ENCODE measurements at places on chromosomes 3 and 15.
A peak's percentile ranks its signal among the peaks of the same experiment; 100 is the strongest.

DNA sequence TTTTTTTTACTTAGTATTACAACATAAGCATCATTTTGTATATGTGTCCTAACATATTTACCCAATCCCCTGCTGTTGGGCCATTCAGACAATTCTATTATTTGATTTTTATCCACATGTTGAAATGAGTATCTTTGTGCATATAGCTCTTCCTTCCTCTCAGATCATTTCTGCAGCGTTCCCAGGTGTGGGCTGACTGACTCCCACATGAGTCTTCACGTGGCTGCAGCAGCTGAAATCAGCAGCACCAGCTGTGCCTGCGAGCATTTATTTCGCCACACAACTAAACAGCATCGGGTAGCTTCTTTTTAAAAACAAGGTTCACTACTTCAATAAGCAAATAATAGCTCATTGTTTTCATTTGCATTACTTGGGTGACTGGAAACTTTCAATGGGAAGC lies 44.5 kb upstream of the PDE8A start:
- no peak for DNase-seq

DNA sequence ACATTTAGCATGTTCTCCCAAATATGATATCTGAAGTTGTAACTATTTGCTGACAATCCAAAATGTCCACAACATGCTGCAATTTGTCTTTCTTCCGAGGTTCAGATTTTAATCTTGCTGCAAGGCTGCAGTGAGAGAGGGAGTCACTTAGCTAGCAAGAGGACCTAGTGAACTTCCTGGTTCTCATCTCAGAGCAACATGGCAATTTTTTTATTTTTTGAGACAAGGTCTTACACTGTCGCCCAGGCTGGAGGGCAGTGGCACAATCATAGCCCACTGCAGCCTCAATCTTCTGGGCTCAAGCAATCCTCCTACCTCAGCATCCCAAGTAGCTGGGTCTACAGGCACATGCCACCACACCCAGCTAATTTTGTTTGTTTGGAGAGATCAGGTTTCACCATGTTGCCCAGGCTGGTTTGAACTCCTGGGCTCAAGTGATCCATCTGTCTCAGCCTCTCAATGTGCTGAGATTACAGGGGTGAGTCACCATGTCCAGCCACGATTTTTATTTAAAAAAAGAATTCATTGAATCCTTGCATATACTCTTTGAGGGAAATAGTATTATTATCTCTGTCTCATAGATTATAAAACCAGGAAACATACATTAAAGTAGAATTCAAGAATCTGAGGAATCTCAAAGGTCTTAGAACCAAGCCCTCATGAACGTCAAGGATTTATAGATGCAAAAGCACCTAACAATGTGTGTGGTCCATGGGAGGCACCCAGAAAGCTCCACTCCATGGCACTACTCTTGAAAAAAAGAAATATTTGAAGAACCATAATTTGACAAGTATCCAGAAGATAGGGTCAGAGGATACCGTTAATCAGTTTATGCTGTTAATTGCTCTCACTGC lies 9.1 kb downstream of the HDC start:
- DNase-seq: no peak

- no peak for DNase-seq
These were observed 29.4 kb downstream of the POLR2M start for GRCh38 chr15:57735891-57736290.

DNA sequence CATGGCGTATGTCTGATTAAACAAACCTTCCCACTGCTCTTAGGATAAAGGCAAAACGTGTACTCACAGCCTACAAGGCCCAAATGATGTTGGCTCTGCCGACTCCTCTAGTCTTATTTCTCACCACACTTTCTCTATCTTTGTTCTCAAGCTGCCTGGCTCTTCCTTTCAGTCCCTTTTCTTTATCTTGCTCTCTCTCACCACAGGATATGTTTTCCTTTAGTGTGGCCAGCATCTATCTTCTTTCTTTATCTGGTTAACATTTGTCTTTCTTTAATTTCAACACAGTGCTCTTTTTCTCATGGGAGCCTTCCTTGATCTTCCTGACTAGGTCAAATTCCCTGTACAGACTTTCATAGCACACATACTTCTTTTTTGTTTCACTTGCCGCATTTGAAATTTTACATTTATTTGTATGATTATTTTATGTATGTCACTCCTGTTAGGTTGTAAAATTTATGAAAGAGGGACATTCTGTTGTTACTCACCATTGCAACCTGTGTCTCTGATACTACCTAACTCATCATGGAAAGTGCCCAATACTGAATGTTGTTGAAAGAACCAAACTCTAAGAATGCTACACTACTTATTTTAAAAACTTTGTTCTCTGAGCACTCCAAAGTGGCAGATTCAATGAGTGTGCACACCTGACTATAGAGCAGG lies 328.9 kb upstream of the CBLB start:
- DNase-seq: no peak

DNA sequence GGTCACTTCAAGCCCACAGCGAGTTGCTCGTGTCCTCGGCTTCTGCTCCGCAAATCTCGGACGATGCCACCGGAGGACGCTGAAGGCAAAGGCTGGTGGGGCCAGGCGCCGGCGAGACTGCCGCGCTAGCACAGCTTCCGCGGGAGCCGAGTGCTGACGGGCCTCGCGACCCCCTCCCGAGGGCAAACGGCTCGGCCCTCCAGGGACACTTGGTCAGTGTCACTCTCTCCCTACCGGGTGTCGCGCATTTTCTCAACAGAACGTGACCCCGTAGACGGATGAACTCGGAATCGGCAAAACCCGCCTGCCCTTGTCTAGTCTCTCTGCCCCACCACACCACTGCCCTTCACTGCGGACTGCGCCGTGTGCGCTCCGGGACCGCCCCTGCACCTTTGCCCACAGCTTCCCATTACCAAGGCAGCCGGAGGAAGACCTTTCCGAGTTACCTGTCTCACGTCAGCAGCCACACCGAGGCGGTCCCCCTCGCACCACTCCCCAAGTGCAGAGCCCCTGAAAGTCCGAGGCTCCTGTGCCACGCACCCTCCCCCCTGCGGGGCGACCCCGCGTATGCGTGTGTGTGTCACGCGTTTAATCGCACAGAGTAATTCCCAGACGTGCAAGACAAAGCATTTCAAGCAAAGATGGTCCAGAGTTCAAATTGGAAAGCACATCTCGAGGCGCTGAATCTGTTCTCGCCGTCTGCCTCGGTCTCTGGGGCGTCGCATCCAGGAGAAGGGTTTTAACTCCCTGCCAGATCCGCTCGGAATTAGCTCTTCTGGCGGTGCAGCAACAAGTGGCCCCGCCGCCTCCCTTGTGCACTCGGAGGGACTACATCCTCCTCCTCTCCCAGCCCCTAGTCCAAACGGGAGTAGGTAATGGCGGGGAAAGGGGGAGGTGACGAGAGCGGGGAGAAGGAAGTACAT lies 245.0 kb upstream of the TOPAZ1 start:
- peak; percentile 8 for DNase-seq

GRCh38 chr3:187120326-187120725 lies 19.0 kb downstream of the RPL39L start:
- DNase-seq: no peak

GRCh38 chr3:25558796-25559195 lies 105.9 kb downstream of the TOP2B start:
- DNase-seq: no peak

DNA sequence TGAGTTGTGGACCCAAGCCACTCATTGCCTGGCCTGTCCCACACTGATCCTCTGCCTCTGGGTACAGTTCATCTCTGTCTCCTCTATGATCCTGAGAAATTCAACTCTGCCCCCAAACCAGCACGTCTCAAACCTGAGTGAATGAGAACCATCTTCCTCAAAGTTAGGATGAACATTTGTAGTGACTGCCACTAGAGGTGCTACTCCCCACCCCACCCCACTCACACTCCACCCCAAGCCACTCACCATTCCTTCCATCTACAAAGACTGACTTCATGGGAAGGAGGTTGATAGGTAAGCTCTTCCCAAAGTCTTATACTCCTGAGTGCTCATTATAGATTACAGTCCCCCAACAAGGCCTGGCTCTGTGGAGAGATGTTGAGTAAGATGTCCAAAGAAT lies 43.8 kb downstream of the NEK10 start:
- no peak for DNase-seq

DNA sequence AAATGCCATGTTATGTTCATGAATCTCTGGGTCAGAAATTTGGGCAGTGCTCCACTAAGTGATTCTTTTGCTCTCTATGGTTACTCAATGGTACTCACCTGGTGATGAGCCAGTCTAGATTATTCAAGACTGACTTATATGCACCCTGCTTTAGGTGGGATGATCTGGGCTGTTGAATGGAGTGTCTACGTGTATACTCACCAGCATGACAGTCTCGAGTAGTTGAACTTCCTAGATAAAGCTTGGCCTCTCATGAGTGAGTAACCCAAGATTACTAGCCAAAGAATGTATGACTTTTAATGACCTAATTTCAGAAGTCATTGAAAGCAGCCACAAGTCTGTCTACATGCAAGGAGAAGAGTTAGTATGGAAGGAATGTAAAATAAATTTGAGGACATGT lies 77.5 kb upstream of the CADM2 start:
- DNase-seq: no peak

GRCh38 chr3:146465693-146466465 lies 3.5 kb downstream of the PLSCR2 start:
- no peak for DNase-seq

GRCh38 chr3:146217324-146217723 lies 33.6 kb downstream of the PLSCR4 start:
- DNase-seq: no peak

GRCh38 chr15:84731774-84732173 lies 15.8 kb upstream of the SEC11A start:
- DNase-seq: no peak

GRCh38 chr15:82850731-82851130 lies 41.3 kb downstream of the WHAMM start:
- DNase-seq: no peak

GRCh38 chr3:29465836-29466235 lies 185.0 kb downstream of the RBMS3 start:
- no peak for DNase-seq

DNA sequence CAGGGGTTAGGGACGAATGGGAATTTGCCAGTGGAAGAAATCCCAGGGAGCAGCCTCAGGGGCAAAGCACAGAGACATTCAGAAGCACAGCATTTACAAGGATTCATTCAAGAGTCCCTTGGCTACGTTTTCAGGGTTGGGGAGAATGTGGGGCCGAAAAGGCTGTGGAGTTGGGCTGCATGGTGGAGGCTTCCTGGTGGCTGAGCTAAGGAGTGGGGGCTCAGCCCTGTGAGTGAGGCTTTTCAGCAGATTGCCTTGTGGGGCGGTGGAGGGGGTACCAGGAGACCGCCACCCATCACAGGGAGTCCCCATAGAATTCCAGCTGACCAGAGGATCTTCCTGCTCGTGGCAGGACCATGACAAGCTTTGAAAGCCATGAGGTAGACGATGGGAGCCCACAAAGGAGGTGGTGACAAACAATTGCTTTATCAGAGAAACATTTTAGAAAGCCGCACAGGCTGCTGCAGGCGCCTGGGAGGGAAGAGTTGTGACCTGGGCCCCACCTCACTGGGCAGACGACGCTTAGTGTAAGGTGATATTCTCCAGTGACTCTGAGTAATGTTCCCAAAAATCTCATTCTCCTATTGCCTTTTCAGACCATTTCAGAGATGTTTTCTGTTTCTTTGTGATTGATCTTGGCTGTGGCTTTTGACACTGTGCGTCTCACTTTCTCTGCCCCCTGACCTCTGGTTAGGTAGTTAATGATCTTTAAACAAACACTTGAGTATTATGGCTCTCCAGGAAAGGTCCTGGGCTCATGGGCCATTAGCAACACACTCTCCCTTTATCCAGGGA lies 128.0 kb downstream of the DNAJB8 start:
- no peak for DNase-seq

DNA sequence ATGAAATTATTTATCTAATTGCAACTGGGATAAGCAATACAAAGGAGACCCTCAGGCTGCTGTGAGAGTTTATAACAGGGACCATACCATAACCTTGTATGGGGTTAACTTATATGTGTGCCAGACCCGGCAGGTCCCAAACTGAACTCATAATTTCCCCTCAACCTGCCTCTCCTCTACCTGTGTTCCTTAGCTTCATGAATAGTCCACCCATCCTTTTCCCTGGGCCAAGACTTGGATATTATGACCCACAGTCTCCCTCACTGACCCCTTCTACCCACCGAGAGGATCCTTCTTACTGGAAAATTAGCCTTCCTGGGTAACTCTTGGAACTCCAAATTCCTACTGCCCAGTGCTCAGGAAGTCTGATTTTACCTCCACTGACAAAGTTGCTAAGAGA lies 3.4 kb upstream of the TSPAN3 start:
- no peak for DNase-seq

DNA sequence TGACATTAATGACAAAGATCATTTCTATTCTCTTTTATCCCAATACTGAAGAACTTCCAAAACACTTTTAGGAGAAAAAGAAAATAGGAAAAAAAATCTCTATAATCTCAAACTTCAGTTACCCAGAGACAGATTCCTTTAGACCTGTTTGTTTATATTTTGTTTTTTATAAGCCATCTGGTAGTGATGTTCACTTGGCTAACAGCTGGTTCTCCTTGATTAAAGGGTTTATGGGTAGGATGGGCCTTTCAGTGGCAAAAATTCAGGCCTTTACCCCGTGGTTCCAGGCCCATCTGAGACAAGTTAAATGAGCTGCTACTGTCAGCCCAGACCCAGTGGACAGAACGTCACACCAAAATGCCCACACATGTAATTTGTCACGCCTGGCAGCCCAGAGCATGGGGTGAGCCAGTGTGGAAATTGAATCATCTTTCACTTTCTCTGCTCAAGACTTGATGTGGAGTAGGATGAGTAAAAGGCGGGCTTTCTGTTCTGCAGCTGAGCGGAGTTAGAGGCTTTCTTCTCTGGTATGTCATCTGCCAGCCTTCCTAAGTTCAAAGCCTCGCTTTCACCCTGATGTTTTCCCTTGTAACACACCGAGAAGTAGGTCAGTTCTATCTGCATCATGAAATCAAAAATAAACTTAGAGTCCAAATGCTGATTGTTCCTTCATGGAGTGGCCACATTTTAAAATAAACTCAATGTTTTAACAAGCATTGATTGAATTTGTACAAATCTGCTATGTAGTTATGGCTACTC lies 62.5 kb upstream of the SKOR1 start:
- no peak for DNase-seq

- no peak for DNase-seq
These were observed 97.5 kb downstream of the TCF12 start for GRCh38 chr15:57015897-57016296.

- DNase-seq: no peak
These were observed 613.4 kb downstream of the FOXP1 start for GRCh38 chr3:70970171-70970570.

DNA sequence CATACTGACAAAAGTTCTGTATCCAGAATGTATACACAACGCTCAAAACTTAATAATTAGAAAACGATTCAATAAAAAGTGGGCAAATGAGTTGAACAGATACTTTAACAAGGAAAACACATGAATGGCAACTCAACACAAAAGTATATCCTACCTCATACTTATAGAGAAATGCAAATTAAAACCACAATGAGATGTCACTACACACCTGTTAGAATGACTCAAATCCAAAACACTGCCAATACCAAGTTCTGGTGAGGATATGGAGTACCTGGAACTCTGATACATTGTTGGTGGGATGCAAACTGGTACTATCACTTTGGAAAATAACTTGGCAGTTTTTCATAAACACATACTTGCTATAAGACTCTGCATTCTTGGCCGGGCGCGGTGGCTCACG lies 42.1 kb downstream of the PRTG start:
- DNase-seq: no peak

- DNase-seq: no peak
These were observed 298.1 kb downstream of the NSUN3 start for GRCh38 chr3:94360987-94361386.

GRCh38 chr15:40630313-40630712 lies 36.3 kb downstream of the KNL1 start:
- DNase-seq: no peak

Measured in endothelial cell of umbilical vein (primary cell).